ENCODE measurements at places on chromosomes 16 and 17.
A peak's percentile ranks its signal among the peaks of the same experiment; 100 is the strongest.

DNA sequence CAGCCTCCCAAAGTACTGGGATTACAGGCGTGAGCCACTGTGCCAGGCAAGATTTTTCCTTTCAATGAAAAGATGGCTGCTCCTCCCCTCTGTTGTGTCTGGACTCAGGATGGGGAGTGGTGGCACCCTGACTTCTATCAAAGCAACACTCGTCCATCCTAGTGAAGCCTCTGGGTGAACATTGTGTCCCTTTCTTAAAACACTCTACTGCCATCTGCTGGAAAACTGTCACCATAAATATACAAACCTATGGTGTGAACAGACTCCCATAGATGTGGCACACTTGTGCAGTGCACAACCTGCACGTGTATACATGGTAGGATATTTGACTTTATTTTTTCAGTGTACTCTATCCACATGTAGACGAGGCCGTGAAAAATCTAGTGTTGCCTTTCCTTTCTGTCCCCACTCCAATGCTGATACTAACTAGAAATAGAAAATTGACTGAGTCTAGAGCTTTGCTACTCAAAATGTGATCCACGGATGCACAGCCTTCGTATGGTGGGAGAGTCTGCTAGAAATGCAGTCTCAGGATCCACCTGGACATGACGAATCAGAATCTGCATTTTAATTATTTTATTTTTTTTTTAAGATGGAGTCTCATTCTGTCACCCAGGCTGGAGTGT is 55.9 kb upstream of the PLCG2 start:
- DNase-seq, result no peak

- DNase-seq, result peak; percentile 93
Observed at GRCh38 chr17:83084621-83085056, 5.2 kb downstream of the METRNL start.

- no peak for DNase-seq
Observed at GRCh38 chr17:27572665-27573064, 58.3 kb upstream of the LGALS9 start.

DNA sequence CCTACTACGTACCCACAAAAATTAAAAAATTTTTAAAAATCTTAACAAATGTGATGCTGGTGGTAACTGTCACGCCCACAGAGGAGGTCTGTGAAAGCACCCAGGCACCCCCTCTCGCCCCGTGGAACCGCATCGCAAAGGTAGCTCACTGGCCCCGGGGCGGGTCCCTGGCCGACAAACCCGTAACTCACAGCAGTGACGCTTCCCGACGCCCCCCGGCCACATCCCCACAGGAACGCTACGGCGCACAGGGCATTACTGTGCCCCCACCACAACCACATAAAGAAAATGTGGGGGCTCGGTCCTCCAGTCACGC is 366 bp downstream of the ANKS3 start:
- no peak for DNase-seq

DNA sequence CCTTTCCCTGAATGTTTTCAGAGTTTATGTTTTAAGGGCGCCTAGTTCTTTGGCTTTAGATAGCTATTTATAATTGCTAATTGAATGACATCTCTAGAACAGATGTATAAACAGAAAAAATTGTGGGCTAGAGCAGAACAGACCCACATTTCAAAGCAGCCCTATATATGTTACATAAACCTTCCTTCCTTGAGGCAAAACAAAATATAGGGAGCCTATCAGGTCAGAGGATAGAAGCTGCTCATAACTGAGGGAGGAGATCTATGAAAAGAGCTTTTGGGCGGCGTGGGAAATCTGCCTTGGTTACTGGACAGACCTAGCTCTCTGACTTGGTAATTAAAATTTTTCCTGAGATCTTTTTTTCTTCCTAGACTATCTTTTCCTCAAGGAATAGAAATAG is 68.4 kb downstream of the SPAG9 start:
- DNase-seq, result no peak

- no peak for DNase-seq
Observed at GRCh38 chr16:85195900-85196772, 83.9 kb upstream of the CIBAR2 start.

DNA sequence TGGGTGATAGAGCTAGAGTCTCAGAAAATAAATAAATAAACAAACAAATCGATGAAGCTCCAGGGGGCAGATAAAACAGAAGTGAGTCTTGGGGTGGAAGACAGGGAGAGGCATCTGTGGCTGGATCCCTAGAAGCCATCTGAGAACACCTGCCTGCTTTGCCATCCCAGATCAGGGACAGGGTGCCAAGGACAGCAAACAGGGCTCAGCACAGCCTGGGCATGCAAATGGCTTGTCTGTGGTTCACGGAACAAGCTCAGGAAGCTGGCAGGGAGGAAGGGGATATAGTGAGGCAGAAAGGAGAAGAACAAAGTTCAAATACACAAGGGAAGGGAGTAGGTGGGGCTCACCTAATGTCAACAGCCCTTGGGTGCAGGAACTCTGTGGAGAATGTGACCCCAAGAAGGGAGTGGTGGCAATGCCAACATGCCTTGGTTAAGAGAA is 27.5 kb downstream of the TRIM25 start:
- DNase-seq, result no peak

- no peak for DNase-seq
Observed at GRCh38 chr17:76561332-76561731, 21.5 kb downstream of the PRCD start.

DNA sequence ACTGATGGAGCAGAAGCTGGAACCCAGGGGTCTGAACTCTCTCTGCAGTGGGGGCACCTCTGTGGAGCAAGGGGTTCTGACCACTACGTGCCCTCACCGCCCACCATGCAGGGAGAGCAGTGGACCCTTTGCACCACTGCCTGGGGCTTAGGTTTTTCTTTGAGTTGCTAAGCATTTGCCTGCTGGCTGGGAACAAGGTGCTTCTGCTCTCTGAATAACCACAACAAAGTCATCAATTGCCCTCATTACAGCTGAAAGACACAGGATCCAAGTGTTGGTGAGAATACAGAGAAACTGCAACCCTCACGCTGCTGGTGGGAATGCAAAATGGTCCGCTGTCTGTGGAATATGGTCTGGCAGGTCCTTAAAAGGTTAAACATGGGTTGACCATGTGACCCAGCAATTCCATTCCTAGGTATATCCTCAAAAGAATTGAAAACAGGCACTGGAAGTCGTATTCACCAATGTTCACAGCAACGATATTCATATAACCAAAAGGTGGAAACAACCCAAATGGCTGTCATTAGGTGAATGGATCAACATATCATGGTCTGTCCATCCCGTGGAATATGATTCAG is 22.8 kb downstream of the NLRC3 start:
- DNase-seq, result no peak

GRCh38 chr17:8949061-8949661 is 16.3 kb downstream of the PIK3R5 start:
- no peak for DNase-seq

DNA sequence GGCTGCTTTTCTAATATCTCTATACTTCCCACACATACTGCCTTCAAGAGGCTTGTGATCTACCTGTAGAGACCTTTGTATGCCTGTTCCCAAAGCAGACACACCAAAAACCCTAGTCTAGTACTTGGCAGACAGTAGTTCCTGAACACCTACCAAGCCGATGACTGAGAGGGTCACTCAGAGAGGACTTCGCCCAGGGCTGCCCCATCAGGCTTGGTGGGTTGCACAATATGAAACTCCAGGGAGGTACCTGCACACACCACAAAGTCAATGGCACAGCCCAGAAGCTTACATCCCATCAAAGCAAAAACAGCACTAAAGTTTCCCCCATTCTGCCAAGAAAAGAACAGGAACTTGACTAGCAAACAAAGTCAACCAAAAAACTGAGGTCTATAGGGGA is 30.3 kb downstream of the ASPA start:
- DNase-seq, result no peak

DNA sequence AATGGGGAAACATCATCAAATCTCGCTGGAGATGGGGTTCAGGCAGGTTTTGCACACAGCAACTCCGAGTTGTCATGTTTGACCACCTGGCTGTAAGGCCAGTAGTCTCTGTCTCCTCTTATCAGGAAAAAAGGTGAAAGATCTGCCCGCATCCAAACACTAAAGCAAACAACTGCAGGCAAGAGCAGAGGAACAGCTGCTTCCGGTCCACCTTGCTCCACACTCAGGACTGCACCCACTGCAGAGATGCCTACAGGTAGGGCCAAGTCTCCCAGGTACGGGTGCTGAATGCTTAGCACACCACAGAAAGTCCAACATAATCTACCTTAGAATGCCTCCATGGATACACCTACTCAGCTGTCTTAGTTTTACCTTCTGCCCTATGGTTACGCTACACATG is 7.3 kb downstream of the TEX2 start:
- no peak for DNase-seq

GRCh38 chr17:42519546-42520491 is 16.2 kb upstream of the NAGLU start:
- peak; percentile 77 for DNase-seq

DNA sequence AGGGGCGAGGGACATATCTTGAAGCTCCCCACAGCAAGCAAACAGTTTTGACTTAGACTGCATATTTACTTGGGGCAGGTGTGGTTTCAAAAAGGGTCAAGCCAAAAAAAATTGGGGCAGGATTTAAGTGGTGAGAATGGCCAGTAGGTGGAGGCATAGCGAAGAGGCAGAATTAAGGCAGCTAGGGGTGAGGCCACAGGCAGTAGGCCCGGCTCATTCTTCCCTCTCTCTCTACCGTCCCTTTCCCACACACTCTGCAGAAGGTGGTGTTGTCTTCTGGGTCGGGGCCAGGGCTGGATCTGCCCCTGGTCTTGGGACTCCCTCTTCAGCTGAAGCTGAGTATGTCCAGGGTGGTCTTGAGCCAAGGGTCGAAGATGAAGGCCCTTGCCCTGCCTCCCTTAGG is 2.6 kb downstream of the SHBG start:
- no peak for DNase-seq

- DNase-seq, result no peak
Observed at GRCh38 chr17:45146592-45146889, 1.7 kb upstream of the HEXIM1 start.

DNA sequence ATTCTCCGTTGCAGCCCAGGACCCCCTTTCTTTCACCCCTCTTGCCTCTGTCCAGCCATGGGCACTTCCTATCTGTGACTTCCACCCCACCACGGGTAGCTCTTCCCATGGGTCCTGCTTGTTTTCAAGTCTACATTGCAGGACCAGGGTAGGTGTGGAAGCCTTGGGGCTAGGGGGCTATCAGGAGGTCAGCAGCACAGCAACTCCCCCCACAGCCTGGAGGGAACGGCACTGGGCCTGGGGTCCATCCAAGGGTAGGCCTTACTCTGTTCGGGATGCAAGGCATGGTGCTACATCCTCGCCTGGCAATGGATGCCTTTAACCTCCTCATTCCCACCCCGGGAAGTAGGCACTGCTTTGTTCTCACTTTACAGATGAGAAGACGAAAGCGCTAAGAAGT is 109.3 kb downstream of the IRX5 start:
- no peak for DNase-seq

DNA sequence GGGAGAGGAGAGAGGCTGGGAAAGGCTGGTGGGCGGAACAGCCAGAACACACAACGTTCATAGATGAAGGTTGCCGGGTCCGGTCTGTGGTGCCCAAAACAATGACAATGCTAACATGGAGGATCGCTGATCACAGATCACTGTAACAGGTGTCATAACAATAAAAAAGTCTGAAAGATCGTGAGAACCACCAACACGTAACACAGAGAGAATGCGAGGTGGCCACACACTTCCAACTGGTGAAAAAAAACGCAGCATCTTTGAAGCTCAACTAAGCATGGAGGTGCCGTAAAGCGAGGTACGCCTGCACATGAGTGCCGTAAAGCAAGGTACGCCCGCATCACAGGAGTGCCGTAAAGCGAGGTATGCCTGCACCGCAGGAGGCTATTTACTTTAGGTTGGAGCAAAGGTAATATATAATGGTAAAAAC is 42.3 kb downstream of the ABR start:
- no peak for DNase-seq

GRCh38 chr16:88087517-88087877 is 136.3 kb downstream of the BANP start:
- DNase-seq, result no peak

GRCh38 chr16:85401370-85401916 is 211.7 kb upstream of the GSE1 start:
- DNase-seq, result peak; percentile 50

- DNase-seq, result no peak
Observed at GRCh38 chr17:81349397-81350319, 45.6 kb upstream of the BAHCC1 start.

DNA sequence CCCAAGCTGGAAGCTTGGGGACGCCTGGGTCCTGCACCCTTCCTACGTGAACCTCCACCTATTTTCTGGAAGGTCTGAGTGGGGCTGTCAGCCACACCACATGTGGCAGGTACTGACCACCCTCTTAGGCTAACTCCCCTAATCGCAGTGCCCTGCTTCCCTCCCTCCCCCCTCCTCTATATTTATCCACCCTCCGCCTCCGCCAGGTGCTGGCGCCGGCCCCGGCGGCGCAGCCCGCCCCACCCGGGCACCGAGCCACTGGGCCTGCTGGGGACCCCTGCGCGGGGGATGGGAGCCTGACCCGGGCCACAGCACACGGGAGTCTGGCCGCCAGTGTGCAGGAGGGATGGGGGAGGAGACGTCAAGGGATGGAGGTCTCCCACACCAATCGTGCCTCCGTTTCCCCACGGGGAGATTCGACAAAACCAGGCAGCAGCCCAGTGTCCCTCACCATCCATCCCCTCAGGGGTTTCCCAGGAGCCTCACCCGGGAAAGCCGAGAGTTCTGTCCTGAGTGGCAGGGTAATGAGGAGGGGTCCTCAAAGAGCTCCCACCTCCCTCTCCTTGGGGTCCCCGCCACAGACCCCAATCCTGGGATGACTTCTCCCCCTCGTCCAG is 1.3 kb downstream of the PLEKHH3 start:
- peak; percentile 71 for DNase-seq

- no peak for DNase-seq
Observed at GRCh38 chr17:82175201-82175600, 37.4 kb downstream of the CCDC57 start.
